Endothelial cell (in vitro differentiated cells): ENCODE measurements at places on chromosomes 12 and 14. TPM values are rescaled to one million over a fixed set of nuclear protein-coding genes. Genes with fewer than 3 reads are reported as not detected.
A peak's percentile ranks its signal among the peaks of the same experiment; 100 is the strongest.

Gene SMOC1
- total RNA-seq = 0.38 TPM

Gene TPI1
- total RNA-seq = 356 TPM

Gene DDIT3
- 4.2 TPM for total RNA-seq

DNA sequence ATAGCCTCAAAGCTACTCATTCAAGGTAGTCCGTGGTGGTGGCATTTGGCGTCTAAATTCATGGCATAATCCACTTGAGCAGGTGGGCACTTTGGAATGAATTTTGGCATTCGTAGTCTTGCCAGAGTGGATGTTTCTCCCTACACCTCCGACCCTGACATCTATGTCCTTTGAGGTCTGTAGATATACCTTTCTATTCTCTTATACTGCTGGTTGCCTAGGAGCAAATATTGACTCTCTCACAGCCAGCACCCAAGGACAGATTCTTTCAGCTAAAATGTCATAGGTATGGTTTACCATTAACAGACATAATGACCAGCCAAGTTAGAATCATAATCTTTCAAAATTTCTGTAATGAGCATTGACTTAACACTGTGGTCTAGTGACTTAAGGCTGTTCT, 47.4 kb upstream of the FLRT2 start:
- DNase-seq = no peak

GRCh38 chr12:62785941-62786559, 148.9 kb downstream of the PPM1H start:
- DNase-seq = peak; percentile 22

GRCh38 chr14:81710232-81710845, 176.7 kb upstream of the SEL1L start:
- DNase-seq = peak; percentile 33

GRCh38 chr14:76077340-76077739, 74.4 kb upstream of the GPATCH2L start:
- no peak for DNase-seq

DNA sequence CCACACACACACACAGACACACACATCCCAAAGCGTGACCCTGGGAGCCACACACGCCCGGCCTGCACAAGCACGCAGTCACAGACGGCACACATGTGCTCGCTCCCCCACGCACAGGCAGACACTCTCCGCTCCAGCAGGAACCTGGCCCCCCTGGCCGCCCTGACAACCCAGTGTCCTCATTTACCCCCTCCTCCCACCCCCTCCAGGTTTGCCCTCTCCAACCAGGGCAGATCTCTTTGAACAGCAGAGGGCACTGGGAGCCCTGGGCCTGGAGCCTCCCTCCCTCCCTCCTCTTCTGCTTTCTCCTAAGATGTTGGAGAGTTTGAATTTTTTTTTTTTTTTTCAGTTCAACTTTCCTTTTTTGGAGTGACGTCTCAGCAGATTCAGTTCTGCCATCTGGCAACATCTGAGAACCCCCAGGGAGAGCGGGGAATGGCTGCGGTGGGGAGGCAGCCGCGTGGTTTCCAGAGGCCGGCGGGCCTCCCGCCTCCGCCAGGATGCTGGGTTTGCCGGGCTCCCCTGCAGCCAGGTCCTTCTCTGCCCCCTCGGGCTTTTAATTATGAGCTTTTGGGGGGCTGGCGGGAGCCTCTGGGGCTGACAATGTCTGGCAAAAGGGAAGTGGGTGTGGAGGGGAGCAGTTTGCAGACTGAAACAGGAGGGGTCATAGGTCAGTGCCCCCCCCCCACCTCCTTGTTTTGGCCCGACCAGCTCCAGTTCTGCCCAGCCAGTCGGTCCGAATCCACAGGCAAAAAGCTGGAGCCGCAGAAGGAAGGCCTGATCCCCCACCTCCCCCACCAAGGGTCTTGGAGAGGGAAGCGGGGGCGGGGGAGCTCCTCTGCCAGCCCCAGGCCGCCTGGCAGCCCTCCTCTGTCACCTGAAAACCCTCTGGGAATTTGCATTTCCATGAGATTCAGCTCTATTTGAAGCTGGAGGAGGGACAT, 1.3 kb upstream of the NCOR2 start:
- DNase-seq = no peak

- DNase-seq = no peak
These were observed 34.9 kb upstream of the EML1 start for GRCh38 chr14:99758121-99758821.

- DNase-seq = no peak
These were observed 47.6 kb downstream of the FAM222A start for GRCh38 chr12:109760930-109761921.

DNA sequence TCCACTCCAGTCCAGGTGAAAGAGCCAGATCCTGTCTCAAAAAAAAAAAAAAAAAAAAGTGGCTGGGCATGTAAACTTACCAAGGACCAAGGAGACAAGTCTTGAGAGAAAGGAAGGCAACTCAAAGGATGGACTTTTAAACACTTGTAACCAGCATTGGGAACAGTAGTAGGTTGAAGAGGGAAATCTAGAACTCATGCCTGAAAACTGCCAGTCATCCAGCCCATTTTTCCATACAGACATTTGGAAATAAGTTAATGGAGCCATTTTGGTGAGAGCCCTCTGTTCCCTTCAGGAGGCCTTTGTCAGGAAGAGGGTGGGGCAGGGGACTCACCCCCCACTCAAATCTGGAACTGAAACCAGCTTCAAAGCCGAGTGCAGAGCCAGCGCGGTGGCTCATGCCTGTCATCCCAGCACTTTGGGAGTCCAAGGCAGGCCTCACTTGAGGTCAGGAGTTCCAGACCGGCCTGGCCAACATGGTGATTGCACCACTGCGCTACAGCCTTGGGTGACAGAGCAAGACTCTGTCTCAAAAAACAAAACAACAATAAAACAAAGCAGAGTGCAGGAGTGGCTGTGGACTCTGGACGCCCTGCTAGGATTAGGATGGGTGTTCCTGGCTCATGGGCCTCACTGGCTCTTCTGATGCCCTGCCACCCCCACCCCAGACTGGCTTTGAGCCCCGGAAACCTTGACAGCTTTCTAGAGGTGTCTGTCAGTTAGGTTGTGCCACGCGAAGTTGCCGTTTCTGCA, 1.6 kb upstream of the MLXIP start:
- DNase-seq = no peak
